Immature natural killer cell (primary cell): ENCODE measurements at places on chromosomes 16 and 17.

DNA sequence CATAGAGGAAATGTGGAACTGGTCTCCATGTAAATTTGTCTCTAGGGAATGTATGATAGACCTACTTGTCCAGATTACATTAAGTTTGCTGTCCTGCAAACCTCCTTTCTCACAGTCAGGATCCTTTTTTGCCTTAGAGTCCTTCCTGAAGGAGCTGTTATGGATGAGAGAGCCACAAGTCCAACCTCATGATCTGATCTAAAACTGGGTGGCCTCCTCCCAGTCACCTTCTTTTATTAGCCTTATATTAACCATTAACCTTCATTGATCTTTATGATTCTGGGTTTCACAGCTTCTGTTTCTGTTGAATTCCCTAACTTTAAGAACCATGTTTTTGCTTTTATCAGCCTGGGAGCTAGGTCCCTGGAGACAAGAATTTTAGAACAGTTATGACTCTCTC is 64.1 kb downstream of the NEUROD2 start:
- DNase-seq, result no peak

DNA sequence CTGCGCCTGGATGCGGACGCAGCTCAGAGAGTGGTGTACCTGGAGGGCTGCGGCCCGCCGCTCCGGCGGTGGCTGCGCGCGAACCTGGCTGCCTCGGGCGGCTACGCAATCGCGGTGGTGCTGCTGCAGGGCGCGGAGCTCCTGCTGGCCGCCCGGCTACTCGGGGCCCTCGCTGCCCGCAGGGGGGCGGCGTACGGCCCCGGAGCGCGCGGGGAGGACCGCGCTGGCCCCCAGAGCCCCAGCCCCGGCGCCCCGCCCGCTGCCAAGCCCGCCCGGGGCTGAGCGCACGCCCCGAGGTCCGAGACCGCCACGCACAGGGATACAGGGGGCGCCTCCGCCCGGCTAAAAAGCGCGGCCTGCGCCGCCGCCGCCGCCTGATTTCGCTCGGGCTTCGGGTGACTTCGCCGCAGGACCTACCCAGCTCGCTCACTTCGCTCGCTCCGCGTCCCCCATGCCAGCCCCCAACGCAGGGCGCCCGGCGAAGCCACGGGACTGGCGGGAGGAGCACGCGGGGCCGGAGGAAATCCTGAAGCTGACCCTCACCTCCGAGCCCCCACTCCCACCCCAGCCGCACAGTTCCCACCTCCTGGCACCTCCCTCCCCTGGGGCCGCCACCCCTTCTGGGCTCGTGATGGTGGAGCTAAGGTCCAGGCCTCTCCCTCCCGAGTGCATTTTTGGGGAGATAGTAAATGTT is 8.2 kb downstream of the PDE6G start:
- no peak for DNase-seq

DNA sequence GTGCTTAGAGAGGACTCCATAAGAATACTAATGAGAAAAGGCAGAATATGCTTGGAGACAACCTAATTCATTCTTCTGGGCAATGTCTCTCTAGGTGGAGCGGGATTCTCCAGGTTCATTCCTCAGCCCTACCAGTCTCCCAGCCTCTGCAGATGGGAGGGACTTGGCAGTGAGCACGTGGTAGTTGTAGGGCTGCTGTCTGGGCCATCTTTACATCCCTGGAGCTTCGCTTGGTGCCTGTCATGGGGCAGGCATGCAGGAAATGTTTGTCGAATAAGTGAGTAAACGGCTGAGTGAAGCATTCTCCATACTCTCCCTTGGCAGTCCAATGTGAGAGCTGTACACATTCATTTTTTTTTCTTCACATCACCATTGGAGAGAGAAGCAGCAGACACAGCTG is 387.5 kb downstream of the UTP18 start:
- no peak for DNase-seq

DNA sequence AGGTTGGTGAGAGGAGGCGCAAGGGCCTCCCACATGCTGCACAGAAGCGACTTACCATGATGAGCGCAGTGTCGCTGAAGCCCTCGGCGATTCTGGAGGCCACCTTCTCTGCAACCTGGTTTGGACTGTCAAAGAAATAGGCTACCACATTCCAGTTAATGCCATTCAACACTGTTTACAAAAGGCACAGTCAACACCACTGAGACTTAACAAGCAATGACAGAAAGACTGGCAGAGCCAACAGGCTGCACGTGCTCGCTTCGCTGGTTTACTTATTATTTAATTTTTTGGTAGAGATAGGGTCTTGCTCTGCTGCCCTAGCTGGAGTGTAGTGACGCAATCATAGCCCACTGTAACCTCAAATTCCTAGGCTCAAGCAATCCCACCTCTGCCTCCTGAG is 18.2 kb downstream of the EMC8 start:
- DNase-seq, result no peak

- DNase-seq, result no peak
Measured at GRCh38 chr16:30340621-30341020, 14.5 kb downstream of the CD2BP2 start.

GRCh38 chr17:42846594-42847280 is 2.4 kb downstream of the AOC2 start:
- no peak for DNase-seq

DNA sequence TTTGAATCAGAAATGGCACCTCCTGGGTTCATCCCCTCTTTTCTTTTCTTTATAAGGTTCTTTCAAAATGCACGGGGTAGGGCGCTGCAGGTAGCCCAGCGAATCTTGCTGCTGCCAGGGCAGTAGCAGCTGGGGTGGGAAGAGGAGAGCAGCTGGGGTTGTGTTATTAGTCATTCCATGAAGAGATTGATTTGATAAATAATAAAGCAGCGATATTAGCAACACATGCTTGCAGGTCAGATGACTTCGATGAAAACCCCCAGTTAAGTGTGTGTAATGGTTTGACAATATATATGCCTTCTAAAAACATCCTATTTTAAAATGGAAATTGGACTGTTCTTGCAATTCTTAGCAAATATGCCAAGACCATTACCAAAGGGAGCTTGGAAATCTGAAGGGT is 200.7 kb downstream of the CCDC182 start:
- DNase-seq, result no peak

GRCh38 chr17:59254742-59255141 is 34.4 kb downstream of the GDPD1 start:
- DNase-seq, result no peak

- DNase-seq, result no peak
Measured at GRCh38 chr17:238964-239259, 57.5 kb upstream of the DOC2B start.

GRCh38 chr16:17440131-17440530 is 30.6 kb downstream of the XYLT1 start:
- no peak for DNase-seq

GRCh38 chr17:67335245-67335835 is 31.0 kb downstream of the PSMD12 start:
- DNase-seq, result no peak

GRCh38 chr17:54844233-54844632 is 56.4 kb upstream of the TOM1L1 start:
- DNase-seq, result no peak

- DNase-seq, result no peak
Measured at GRCh38 chr16:17135439-17135838, 335.3 kb downstream of the XYLT1 start.

DNA sequence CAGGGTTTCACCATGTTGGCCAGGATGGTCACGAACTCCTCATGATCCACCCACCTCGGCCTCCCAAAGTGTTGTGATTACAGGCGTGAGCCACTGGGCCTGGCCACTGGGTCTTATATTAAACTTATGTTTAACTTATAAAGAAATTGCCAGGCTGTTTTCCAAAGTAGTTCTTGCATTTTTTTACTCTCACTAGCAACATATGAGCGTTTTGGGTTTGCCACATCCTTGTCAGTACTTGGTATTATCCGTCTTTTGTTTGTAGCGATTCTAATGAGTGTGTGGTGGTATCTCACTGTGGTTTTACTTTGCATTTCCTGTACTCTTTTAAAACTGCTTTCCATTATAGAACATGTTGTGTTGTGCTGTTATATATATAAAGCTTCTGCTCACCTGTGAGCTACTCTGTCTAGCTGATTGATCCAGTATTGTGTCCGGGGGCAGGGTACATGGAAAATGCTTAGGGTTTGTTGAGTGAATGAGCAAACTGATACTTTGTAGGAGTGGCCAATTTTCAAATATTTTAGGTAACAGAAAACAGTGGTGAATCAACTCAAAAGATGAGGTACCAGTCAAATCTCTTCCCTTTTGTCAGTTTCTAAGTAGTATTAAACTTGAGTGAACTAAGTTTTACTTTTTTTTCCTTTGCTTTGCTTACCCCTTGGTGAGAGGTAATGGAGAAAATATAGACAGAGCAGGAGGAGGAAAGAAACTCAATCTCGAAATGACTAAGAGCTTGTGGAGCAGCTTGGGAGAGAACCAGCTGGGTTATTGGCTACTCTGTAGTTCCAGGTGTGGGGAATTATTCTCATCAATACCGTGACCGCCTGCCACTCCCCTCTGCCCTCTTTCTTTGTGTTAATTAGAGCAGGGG is 75.8 kb downstream of the PITPNC1 start:
- DNase-seq, result peak; percentile 85

GRCh38 chr17:38748149-38748891 is at the start of gene PCGF2:
Gene PCGF2, minus strand, starts transcription at chr17:38748336. Its CDS starts 7,934 bp downstream, at chr17:38740402.
- no peak for DNase-seq

DNA sequence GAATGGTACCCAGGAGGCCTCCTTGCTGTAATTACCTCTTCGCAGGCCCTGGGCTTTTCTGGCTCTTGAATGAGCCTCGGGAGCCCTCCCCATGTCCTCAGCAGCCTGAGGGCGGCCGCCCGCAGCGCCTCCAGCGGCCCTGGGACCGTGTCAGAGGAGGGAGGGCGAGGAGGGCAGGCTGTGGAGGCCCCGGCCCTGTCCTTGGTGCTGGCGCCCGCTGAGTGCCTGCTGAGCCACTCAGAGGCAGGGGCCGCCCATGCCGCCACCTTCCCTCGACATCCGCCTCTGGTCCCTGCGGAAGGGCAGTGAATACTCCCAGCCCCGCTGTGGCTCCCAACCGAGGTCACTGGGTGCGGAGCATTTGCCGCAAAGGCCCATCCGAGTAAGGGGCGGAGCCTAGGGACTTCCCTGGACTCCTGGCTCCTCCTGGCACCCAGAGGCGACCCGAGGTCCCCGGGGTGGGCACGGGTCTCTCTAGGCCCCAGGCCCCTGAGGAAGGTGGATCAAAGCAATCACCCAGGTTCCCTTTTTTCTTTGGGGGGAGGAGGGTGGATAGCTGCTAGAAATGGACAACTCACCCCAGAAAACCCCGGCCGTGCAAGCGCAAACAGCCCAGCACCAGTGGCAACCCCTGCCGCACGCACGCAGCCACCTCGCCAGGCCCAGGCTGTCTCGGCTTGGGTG is 2.8 kb downstream of the RBFOX3 start:
- no peak for DNase-seq

- peak; percentile 32 for DNase-seq
Measured at GRCh38 chr16:50509521-50510341, 38.5 kb upstream of the NKD1 start.

GRCh38 chr17:56577843-56578204 is 15.7 kb upstream of the NOG start:
- DNase-seq, result no peak

- peak; percentile 26 for DNase-seq
Measured at GRCh38 chr17:78343187-78343542, 16.7 kb downstream of the SOCS3 start.

DNA sequence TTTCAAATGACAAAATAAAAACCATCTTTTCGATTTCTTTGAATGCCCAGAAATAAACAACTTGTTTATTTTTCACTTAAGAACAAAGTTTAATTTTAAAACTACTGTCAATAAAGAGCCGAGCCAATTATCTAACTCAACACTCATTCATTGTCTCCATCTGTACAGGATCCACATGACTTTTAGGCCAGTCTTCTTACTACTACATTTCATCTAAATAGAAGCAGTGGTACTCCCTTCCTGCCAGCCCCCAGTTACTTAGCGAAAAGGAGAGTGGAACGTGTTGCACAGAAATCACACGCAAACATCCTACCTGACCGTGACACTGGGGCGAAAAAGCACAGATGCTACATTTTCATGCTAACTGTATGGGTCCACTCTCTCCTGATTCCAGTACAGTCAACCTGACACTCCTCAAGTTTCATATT is 1.2 kb downstream of the GNA13 start:
- DNase-seq, result peak; percentile 23

DNA sequence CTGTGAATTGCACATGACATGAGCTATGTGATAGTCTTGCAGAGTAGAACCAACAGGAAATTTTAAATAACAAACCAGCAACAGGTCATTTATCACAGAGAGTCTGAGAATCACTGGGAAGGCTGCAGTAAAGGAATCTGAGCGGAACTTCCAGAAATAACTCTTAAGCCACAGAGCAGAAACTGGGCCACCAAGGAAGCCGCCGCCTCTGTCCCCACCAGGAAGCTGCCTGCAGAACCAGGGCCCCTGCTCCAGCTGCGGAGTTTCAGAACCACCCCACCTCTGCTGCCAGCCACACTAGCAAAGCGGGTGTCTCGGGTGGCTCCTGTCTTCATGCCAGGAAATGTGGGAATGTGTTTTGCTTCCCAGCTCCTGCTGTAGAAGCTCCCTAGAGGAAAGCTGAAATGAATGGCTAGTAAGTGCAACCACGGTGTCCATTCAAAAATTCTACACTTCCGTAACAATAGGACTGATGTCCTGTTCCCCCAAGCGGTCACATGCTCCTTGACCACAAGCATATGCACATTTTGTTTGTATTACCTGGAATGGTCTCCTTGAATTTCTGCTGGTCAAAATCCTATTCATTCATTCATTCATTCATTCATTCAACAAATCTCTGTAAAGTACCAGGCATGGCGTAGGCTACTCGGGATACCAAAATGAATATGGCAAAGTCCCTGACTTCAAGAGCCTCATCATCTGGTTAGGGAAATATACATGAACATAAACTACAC is 7.7 kb upstream of the ITPRIPL2 start:
- DNase-seq, result no peak

- DNase-seq, result no peak
Measured at GRCh38 chr17:41589301-41589700, 2.6 kb upstream of the KRT14 start.

DNA sequence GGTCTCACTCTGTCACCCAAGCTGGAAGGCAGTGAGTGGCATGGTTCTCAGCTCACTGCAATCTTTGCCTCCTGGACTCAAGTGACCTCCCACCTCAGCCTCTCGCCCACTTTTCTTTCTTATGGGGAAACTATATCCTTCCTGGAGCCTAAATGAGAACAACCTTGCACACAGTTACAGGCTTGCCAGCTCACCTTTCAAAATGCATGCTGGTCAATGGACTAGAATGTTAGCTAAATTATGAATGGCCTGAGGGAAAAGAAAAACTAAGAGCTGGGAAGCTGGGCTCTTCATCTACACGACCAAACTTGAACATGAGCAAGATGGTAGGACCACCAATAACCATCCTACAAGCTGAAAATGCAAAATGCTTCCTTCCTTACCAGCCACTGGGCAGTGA is 10.6 kb upstream of the LHX1 start:
- DNase-seq, result no peak

- no peak for DNase-seq
Measured at GRCh38 chr16:77191259-77191969, 424 bp downstream of the MON1B start.

- DNase-seq, result no peak
Measured at GRCh38 chr17:82188001-82188961, 24.4 kb downstream of the CCDC57 start.
